HuH-7 (cell line): ENCODE measurements at places on chromosomes 12 and 14.

DNA sequence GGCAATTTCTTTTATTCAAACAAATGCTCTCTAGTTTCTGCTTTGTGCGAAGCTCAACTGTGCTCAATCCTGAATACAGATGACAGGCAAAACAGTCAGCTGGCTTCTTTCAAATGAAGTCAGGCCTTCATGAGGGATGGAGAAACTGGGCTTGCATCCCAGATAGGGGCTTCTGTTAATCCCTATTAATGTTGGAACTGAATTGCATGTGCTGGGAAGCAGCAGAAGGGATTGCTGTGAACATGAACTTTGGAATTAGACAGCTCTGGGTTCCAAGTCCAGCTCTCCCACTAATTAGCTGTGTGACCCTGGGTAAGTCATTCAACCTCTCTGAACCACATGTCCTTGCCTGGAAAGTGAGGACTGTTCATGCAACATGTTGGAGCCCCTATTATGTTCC is 21.1 kb upstream of the CORO1C start:
- DNase-seq, result no peak

DNA sequence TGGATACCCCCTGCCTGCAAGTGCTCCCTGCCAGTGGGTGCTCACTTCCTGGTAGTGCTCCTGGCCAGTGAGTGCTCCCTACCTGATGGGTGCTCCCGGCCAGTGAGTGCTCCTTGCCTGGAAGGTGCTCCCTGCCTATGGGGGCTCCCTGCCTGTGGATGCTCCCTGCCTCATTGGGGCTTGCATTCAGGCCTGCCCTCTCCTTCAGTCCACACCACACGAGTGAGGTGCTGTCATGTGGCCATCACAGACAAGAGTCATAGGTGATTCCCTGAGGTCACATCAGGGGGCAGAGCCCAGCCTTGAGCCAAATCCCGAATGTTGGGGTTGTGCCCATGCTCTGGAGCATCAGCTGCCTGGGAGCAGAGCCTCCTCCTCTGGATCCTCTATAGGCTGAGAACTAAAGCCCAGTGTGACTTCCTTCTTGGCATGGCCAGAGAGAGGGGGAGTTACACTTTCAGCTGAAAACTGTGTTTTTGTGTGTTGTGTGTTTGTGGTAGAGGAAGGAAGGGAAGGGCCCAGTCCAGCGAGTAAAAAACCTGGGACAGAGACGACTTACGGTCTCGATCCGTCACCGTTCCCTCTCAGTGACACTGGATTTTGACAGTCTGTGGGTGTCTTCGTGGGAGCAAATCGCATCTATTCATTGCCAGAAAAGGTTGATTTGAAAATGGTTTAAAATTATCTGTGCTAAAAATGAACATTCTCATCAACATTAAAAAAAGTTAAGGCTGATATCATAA is 136.0 kb downstream of the ADGRD1 start:
- no peak for DNase-seq

DNA sequence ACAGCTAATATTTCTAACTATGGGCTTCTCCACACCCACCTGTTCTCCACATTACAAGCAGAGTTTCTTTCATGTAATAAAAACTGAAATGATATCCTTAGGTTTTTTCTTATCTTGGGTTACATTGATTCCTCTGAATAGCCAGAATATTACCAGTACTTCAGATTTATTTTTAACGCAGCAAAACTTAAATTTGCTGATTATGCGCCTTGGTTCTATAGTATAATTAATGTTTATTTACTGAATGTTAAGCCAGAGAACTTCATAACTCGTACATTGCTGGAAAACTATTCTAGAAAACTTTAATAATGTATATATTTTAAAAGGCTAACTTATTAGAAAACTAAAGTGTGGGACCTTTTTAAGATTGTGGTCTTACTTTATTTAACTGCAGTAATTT is 577.2 kb downstream of the PRKD1 start:
- DNase-seq, result no peak

DNA sequence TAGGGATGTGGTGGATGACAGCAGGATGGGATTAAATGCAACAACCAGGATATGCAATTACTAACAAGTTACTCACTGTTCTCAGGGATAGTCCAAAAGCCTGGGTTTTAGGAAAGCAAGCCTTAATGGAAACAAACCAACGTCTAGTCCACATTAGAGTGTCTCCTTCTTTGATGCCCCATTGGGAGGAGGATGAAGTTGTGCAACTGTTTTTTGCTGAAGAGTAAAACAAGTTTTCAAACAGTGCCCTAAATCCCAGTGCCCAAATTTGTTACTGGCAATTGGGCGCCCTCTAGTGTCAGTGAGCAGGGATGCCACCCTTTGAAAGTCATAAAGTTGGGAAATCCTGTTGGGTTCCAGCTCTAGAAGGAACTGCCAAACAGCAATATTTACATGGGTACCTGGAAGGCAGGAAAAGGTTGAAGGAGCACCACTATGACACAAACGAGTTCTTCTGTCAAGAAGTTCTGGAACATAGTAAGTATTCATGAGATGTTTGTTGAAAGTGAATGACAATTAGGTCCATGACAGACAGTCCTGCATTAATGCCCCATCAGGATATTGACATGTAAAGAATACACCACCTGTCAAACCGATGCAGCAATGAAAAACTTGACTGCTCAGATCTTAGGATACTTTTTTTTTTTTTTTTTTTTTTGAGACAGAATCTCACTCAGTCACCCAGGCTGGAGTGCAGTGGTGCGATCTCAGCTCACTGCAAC is 11.1 kb upstream of the DPF3 start:
- no peak for DNase-seq

- no peak for DNase-seq
These were observed 602.1 kb upstream of the TMEM132C start for GRCh38 chr12:127664901-127665300.

DNA sequence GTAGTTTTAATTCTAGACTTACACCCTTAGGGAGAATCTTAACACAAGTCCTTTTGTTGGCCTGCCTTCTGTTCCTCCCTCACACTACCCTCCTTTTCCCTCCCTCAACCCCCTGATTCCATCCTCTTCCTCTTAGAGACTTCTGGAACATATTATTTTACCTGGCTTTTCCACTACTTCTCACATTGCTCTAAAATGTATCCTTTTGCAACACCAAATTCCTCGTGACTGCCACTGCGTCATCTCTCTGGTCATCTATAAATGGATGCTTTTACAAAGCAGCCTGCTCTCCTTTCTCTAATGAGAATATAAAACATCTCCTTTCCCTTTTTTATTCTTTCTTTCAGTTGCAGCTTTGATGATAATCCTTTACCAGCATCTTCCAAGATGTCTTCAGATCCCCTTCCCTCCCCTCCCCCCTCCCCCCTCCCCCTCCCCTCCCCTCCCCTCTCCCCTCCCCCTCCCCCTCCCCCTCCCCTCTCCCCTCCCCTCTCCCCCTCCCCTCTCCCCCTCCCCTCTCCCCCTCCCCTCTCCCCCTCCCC is 93.6 kb downstream of the DIP2B start:
- DNase-seq, result no peak

DNA sequence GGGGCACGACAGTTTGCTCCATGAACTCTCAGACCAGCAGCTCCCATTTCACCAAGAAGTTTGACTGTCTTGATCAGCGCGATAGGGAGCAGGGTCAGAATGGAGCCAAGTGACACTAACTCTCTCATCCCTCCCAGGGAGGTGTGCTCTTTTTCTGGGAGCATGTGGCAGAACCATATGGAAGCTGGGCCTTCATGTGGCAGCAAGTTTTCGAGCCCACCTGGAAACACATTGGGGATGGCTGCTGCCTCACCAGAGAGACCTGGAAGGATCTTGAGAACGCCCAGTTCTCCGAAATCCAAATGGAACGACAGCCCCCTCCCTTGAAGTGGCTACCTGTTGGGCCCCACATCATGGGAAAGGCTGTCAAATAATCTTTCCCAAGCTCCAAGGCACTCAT is 24.0 kb downstream of the ITGA7 start:
- no peak for DNase-seq

DNA sequence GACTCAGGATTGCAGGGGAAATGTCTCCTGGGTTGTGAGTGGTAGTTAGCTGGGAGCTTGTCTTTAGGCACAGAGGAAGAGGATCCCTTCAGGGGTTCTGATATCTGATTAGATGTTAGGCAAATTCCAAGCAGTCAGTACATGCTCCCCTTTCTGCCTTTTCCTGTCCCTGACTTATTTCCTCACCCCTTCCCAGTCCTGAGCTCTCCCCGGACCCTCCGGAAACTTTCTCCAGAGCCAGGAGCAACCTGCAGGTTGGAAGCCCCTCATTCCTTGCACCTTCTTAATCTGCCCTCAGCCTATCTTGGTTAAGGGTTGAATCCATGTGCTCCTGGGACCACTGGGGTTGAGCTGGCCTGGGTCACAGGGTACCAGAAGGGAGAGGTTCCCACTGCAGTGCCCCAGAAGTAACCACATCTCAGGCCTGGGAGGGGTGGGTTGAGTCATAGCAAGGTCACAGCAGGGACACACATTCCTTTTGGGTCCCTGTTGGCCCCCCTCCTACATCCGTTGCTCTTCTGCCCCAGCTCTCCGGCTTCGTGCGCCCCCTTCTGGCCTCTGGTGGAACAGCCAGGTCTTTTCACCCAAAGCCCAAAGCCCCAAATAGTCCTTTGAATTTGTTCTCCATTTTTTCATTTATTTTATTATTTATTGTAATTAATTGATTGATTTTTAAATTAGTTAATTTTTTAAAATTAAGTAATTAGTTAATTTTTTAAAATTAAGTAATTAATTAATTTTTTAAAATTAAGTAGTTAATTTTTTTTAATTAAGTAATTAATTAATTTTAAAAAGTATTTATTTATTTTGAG is 1.8 kb downstream of the IGFBP6 start:
- DNase-seq, result peak; percentile 90

DNA sequence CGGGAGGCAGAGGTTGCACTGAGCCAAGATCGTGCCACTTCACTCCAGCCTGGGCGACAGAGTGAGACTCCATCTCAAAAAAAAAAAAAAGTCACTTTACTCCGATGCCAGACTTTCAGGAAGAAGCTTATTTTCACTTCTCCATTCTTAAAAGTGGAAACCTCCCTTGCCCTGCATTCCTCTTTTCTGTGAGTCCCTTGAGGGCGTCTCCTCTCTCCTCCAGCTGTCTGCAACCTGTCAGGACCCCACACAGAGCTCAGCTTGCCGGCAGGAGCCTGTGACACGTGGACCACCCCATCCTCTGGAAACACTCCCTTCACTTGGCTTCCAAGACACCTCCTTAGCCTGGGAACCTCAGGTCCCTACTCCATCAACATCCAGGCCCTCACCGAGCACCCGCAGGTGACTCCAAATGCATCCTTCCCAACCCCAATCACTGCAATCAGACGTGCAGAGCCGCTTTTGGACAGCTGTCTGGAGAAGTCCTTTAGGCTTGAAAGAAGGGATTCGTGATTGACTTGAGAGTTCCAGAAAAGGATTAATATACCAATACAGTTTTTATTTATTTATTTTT is 34.3 kb downstream of the SLC15A4 start:
- DNase-seq, result no peak

DNA sequence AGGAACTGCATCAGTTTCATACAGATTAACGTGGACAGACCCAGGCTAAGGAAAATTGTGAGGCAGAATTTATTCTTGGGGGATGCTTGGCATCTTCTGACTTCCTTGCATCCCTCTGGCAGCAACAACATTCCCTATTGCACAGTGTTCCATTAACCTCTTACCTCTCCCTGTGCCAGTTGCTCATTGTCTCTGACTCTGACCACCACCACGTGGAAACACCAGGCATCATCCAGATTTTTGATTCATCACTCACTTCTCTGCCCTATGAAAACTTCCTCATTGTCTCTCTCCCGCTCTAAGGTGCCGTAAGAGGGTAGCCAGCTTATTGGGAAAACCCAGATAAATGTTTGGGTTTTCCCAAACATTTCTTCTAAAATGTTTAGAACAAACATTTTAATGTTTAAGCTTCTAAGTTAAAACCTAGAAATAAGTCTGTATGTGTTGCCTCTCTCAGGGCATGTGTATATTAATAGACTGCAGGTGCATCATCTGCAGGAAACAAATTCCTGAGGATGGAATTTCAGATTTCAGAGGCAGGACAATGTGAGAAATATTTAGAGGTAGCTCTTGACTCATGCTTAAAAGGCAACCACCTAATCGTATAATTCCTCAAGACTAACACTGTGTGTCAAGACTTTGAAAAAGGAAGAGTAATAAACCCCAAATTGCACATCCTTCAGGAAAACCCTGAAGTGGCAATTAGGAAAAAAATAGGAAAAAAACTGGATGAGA is 64.5 kb upstream of the SLC35F4 start:
- DNase-seq, result no peak

DNA sequence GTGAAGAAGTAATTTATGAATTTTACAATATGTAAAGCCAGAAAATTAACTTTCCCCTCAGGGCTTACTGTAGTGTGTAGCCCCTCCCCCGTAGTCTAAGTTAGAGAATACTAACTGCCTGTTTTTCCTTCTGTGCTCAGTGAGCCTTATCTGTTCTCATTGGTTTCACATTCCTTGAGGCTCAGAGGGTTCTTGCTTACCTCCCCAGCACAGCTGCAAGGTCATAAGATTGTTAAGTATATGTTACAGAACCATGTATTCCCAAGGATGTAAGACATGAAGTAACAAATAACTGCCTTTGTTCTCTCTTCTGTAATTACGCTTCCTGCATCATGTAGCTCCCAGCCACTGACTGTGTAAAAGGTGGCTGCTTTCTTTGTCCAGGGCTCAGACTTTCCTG is 1351.1 kb downstream of the TMEM121 start:
- DNase-seq, result no peak

DNA sequence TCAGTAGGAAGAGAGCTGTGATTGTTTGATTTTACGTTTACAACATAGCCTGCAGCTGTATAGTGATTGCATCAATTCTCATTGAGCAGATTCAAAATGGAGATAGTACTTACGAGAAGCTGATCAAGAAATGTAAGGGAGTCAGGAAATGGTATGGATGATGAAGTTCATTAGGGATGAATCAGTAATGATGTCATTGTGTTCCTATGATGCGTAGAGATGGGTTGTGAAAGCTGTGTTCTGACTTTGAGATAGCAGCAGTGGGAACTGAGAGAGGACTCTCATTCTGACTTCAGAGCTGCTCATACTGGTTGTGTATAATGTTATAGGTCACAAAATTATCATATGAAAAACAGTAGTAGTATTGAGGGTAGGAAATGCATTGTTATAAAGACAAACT is 44.0 kb downstream of the TTLL5 start:
- DNase-seq, result no peak

GRCh38 chr14:50407111-50407812 is 10.6 kb upstream of the CDKL1 start:
- no peak for DNase-seq

DNA sequence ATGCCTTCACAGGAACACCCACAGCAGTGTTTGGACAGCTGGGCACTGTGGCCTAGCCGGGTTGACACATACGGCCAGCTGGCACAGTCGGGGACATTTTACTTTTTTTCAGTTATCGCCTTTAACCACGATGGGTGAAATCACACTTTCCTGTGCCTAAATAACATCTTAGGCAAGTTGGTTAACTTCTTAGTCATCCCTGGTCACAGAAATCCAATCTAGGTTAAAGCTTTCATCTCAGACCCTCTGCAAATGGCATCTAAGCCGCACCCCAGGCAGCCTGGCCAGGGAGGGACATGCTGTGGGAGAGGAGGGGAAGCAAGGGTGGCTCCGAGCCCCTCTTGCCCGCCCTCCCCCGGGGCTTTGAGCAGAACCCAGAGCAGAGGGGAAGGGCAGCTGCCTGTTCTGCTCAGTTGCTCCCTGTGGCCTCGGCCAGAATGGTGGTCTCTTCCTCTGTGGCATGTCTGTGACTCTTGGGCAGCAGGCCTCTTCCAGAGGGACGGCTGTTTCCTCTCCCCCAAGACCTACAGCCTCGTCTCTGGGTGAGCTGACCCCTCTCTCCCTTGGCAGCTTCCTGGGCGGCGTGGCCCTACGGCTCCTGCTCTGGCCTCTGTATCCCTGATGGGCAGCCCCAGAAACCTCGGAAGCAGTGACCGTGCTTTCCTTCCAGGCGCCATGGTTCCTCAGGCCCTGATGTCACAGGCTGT is 85.4 kb upstream of the DYNC1H1 start:
- DNase-seq, result no peak

- DNase-seq, result no peak
These were observed 778 bp downstream of the SLC8B1 start for GRCh38 chr12:113333877-113334785.
